ENCODE measurements at places on chromosomes 3 and 15.

- DNase-seq, result no peak
Observed at GRCh38 chr15:101310161-101310480, 15.1 kb upstream of the SNRPA1 start.

DNA sequence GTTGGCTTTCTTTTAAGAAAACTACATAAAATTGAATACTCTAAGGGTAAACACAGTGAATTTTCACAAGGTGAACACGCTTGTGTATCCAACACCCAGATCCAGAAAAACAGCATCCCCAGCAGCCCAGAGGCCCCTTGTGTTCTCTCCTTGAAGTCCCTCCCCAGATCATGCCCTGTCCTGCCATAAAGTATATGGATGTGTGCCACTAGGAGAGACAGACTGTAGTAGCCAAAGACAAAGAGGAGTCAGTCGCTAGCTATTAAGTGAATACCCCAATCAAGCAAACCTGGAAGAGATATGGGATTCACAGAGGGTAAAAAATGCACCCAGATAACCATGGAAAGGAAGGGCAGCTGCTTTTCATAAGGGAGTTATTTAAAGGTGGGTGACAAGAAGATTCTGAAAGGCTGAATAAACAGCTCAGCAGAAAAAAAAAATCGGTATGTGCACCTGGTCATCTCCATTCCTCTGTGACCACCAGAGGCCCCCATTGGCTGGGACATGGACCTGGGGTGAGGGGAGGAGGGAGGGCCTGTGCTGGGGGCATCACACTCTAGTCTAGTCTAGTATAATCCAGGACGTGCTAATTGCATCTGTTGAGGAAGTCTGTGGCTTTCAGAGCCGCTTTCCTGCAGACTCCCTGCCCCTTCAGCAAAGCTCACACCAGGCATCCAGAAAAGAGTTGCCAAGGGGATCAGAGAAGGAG, 167.3 kb upstream of the NDN start:
- no peak for DNase-seq

GRCh38 chr3:46205286-46205960, 2.7 kb downstream of the CCR1 start:
- DNase-seq, result no peak

GRCh38 chr15:99545605-99546004, 20.2 kb upstream of the MEF2A start:
- DNase-seq, result no peak

- DNase-seq, result no peak
Observed at GRCh38 chr3:179082416-179082815, 10.8 kb upstream of the ZMAT3 start.

DNA sequence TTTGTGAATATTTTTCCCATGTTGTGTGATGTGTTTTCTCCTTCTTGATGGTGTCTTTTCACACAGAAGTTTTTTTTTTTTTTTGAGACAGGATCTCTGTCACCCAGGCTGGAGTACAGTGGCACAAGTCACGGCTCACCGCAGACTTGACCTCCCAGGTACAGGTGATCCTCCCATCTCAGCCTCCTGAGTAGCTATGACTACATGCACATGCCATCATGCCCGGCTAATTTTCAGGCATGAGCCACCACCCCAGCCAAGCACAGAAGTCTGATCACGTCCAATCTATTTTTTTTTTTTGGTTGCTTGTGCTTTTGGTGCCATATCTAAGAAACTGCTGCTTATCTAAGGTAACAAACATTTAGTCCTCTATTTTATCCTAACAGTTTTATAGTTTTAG, 24.6 kb downstream of the TOMM70 start:
- no peak for DNase-seq

DNA sequence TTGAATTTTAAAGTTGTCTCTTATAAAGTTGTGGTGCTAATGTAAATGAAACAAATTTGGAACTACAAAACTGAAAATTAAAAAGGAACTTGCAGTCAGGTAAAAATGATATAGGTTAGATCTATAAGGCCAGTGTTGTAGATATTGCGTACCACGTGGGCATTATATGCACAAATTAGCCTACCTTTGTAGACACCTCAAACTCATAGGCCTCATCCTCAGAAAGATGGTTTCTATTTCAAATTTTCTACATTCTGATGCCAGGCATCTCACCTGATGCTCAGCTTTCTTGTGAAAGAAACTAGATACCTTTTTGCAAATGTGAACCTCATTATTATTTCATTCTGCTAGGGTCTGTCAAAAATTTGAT, 25.6 kb downstream of the TMEM207 start:
- no peak for DNase-seq

GRCh38 chr15:90869601-90870353, 1.4 kb downstream of the FURIN start:
- DNase-seq, result peak; percentile 29

- DNase-seq, result peak; percentile 42
Observed at GRCh38 chr15:65902373-65902772, 33.1 kb downstream of the RAB11A start.

DNA sequence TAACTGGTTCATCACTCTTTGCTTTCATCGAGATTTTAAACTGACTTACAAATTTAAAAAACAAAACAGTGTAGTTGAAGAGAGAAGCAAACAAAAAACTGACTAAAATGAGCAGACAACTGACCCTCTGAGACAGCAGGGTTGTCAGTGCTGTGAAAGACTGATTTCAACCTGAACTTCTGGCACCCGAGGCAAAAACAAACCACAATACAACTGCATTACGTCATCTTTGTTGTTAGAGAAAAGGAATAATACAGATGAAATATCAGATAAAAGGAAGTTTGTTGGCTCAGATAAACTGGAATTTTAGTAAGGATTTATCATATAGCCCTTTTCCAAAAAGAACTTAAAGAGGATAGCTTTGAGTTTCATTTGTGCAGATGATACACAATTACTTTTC, 51.1 kb downstream of the PARP15 start:
- no peak for DNase-seq

- no peak for DNase-seq
Observed at GRCh38 chr15:29126821-29127461, 142.7 kb downstream of the NSMCE3 start.

- no peak for DNase-seq
Observed at GRCh38 chr3:120059081-120059864, 35.0 kb downstream of the GSK3B start.

DNA sequence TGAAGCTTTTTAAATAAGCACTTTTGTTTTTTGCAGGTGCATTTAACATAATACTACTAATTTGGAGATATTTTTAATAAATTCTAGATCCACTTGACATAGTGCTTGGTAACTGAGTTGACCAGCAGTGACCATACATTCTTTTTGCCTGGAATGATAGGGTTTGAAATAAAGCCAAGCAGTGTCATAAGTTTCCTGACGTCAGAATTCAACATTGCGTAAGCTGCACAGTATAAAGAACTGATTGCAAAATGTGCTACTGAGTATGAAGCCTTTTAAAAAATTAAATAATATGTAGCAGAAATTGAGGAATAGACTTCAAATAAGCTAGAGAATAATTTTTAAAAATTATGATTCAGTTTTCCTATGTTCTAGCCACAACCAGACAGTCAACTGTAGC, 454.6 kb upstream of the ARPP21 start:
- no peak for DNase-seq

DNA sequence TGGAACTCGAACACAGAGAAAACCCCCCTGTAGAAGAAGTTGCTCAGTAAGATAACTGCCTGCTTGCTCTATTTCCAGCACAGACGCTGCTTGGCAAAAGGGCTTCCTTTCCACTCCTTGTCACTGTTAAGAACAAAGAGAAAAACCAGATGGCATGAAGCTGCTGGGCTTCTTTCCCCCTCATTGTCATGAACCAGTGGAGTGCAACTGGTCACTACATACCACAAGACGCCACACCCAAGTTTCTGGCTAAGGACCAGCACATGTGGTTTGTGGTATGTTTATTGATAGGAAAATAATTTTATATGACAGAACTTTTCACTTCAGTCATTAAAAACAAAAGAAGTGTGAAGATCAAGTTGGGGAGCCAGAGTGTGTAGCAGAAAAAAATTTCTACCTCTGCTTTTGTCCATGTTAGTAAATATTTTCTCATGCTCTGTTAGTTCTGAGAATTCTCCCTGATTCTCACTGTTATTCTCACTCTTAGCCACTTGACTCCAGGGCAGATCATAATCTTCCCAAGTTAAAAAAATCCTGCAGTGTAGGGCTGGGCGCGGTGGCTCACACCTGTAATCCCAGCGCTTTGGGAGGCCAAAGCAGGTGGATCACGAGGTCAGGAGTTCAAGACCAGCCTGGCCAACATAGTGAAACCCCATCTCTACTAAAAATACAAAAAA, 37.9 kb downstream of the CLK3 start:
- no peak for DNase-seq

- no peak for DNase-seq
Observed at GRCh38 chr15:75862796-75863195, 19.5 kb downstream of the UBE2Q2 start.

Measured in NCI-H345 (cell line).